Caco-2 (cell line): ENCODE measurements at places on chromosomes 3 and 15. TPM values are rescaled to one million over a fixed set of nuclear protein-coding genes. Genes with fewer than 3 reads are reported as not detected.

GRCh38 chr3:69306239-69307185 lies 79.4 kb downstream of the FRMD4B start:
- DNase-seq: peak; percentile 66

DNA sequence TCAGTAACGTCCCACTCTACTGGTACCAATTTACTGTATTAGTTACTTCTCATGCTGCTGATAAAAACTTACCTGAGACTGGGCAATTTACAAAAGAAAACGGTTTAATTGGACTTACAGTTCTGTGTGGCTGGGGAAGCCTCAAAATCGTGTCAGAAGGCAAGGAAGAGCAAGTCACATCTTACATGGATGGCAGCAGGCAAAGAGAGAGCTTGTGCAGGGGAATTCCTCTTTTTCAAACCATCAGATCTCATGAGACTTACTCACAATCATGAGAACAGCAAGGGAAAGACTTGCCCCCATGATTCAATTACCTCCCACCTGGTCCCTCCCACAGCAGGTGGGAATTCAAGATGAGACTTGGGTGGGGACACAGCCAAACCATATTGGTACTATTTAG lies 908.2 kb upstream of the NR2F2 start:
- DNase-seq: no peak

- DNase-seq: no peak
Measured at GRCh38 chr15:74723754-74724334, 1.5 kb downstream of the CYP1A1 start.

DNA sequence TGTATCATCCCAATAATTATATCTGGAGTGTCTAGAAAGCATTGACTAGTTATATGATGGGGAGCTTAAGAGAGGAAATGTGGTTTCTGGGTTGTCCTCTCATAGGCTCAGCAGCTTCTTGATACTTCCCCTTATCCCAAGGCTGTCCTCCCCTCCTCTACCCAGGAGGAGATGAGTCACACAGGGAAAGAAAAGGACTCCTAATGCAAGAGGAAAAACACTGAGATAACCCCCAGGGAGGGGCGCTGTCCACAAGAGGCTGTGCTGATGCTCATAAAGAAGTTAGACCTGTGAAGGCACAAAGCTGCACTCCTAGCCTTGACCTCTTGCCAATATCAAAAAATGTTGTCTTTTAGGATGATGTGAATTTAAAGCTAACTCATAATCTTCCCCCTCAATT lies 28.8 kb upstream of the GYG1 start:
- no peak for DNase-seq

DNA sequence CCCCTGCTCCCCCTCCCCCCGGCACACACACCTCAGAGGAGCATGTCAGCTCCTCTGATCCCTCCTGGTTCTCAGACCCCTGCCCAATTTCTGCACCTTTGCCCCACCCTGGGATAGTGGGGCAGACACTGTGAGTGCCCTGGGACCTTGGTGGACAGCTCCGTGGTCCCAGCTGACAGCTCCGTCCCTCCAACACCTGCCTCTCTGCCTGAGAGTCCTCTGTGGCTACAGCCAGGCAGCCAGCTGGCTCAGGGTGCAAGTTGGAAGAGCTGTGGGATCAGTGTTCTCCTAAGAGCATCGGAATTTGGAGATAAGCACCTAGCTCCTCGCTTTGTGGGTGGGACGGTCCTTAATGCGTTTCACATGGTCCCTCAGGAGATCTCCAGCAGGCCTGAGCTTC lies 43.7 kb upstream of the PGPEP1L start:
- DNase-seq: no peak

GRCh38 chr15:95988574-95988887 lies 342.0 kb upstream of the NR2F2 start:
- DNase-seq: no peak

- DNase-seq: peak; percentile 63
Measured at GRCh38 chr3:136249091-136249490, 1.0 kb upstream of the PCCB start.

DNA sequence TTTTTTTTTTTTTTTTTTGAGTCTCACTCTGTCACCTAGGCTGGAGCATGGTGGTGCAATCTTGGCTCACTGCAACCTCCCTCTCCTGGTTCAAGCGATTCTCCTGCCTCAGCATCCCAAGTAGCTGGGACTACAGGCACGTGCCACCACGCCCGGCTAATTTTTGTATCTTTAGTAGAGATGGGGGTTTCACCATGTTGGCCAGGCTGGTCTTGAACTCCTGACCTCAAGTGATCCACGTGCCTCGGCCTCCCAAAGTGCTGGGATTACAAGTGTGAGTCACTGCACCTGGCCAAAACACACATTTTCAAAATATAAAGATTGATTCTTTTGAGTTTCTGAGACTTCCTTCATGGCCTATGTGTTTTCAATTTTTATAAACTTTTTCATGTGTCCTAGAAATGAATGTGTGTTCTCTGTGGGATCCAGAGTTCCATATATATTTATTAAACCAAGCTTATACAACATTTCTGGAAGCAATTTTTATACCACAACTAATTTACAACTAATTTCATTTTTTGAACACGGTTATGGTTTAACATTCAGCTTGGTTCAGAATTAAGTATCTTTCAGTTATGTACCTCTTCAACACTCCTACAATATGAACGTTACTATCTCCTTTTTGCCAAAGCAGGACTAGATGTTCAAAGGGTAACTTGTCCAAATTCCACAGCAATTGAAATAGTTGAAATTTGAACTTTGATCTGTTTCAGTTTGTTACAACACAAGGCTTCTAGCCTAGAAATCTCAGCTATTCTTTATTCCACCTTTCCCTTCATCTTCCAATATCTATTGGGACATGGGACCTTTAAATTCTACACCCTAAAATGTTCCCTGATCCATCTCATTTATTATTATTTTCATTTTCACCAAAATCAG lies 1.5 kb downstream of the ACAD11 start:
- peak; percentile 41 for DNase-seq

DNA sequence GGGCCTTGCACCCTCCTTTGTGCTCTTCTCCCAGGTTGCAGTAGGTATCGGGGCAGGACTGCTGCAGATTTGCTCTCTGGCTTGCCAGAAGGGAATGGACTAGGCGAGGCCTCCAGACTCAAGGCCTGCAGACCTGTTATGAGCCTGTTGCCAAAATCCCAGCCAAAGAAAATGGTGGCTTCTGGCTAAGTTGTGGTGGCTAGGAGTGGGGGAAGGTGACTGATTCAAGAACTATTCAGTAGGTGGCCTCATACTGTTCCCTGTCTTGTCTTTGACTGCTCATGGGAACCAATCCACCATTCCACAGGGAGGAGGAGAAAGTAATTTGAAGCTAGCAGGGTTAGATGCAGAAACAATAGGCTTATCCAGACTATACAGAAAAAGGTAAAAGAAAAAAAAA lies 380.4 kb upstream of the PROK2 start:
- DNase-seq: no peak

- DNase-seq: no peak
Measured at GRCh38 chr3:127743351-127744252, 70.8 kb downstream of the ABTB1 start.

DNA sequence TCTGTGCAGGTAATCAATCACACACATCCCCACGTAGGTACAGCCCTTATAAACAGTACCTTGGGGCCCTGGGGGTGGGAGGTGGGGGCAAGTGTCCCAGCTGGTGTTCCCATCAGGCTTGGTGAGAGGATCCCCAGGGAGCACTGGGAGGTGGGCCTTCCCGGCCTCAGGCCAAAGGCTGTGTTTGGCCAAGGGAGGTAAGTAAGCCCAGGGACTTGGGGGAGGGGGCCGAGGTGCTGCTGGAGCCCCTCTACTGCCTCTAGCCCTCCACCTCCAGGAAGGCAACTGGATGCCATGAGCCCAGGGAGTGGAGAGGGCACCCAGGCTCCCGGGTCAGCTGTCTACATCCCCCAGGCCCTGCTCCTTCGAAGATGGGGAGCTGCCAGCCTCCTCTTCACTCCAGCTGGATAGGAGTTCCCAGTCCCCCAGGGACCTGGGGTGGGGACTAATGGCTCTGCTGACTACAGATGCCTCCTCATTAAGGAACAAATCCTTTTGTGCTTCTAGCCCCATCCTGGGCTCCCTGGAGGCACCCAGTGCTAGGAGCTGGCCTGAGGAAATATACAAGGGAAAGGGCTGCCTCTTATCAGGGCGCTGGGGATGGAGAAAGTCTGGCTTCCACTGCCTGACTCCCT lies 33.1 kb downstream of the RNU5B-1 start:
- DNase-seq: no peak

DNA sequence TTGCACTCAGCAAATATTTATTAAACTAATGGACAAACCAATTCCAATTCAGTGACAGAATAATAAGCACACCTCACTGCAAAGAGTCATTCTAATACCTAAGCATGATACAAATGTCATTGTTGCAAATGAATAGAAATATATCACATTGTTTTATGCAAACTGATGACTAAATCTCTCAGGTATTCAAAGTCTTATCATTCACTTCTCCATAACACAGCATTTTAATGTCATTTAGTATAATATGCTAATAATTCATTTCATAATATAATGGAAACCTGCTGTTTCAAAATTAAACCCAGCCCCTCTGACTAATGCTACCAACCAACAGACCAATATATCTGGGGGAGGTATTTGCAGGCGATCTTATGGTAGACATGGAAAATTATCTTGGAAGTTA lies 71.8 kb downstream of the FGF7 start:
- no peak for DNase-seq

- DNase-seq: no peak
Measured at GRCh38 chr3:51712963-51713362, 6.1 kb downstream of the GRM2 start.

DNA sequence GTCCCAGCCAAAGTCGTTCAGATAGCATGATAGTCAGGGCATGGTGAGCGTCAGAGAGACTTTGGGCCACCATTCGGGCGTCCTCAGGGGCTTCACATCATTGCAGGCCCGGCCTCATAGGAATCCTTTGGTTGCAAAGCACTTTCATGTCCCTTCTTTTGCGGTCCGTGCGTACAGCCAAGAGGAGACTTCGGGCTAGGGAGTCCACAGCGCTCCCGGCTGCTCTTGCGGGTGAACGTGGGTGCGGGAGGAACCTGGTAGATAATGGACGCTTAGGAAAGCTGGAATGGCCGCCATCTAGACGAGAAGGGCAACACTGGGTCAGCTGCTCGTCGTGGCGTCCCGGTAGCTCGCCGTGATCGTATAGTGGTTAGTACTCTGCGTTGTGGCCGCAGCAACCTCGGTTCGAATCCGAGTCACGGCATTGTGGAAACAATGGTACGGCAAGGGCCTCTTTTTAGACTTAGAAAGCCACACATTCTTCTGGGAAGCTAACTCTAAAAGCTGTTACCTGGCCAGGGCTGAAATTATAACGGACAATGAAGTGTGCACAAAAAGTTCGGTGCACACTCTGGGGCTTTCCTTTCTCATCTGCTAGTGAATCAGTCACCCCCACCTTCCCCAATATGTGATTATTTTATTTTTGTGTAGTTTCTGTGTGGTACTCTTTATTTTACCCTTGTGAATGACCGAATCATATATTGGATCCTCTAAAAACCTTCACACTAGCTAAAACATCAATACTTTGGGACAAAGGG lies 13.2 kb upstream of the SHF start:
- peak; percentile 86 for DNase-seq

DNA sequence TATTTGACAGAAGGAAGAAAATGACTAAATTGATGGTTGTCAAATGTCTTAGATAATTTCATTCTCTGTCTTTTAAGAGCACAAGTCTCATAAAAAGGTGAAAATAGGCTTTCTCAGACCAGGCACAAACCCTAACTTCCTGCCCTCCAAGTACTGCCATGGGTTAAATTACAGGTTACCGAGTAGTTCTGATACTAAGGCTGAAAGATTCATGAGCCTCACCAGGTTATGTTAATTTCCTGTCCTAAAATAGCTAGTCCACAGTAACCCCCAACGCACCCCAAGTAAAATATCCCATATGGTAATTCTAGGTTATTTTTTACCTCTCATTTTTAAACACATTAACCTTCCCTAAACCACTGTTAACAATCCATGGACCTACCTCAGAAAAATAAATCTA lies 42.0 kb downstream of the GSK3B start:
- no peak for DNase-seq

DNA sequence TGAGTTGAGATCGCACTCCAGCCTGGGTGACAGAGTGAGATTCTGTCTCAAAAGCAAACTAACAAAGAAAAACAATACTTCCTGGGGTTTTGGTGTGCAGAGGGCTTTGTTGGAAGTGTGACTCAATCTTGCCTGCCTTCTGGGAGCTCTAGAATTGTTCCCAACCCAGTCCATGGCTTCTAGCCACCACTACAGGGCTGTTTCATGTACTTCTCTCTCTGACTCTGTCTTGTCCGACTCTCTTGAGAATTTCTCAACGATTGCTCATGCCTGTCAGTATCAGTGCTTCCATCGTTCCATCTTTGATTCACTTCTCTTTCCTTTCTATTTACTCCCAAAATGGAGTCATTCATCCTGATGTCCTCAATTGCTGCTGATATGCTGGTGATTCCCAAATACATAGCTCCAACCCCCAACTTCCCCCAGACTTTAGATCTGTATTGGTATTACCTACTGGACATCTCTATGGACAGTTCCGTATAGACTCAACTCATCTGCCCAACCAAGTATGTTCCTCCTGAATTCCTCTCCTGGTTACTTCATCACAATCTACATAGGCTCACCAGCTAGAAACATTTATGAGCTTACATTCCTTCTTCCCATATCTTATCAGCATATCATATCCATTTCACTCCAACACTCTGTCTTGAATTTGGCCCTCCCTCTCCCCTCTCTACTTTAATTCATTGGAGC lies 1.8 kb upstream of the AP2M1 start:
- no peak for DNase-seq

DNA sequence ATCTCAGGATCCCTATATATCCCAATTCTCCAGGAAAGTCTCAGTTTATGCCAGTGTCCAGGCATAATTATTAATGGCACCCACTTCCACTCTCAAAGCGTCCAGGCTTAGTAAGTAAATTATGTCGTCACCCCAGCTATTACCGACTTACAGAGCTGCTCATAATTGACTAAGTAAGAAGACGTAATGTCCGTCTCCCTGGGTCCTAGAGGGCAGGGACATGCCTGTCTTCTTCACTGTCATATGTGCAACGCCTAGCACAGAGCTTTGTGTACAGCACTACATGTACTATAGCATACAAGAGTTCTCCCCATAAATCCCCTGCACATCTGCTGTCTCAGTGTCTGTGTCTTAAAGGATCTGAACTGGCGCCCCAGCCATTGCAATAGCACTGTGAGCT lies 23.9 kb upstream of the HRH1 start:
- no peak for DNase-seq

DNA sequence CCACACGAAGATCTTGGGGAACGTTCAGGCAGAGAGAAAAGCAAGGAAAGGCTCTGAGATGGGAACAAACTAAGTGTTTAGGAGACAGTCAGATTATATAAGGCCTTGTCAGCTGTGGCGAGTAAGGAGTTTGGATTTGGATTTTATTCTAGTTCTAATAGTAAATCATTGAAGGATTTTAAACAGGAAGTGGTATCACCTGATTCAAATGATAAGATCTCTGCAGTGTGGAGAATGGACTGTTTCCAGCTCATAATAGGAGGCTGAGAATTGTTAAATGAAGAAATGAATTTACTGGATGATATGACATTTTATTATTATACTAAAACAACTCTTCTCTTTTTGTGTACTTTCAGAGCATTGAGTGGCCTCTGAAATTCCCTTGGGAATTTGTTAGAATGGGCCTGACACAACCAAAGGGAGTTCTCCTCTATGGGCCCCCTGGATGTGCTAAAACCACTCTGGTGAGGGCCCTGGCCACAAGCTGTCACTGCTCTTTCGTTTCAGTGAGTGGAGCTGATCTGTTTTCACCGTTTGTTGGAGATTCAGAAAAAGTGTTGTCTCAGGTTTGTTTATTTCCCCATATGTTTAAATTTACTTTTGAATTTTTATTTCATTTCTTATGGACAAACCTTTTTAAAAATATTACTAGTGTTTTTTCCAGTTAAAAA lies 36.0 kb upstream of the GATM start:
- no peak for DNase-seq

Gene PP2D1
- total RNA-seq: not detected in 2 replicates

Gene CFAP91
- total RNA-seq: not detected in 2 replicates

Gene CD80
- total RNA-seq: not detected in 2 replicates
